Stimulated activated CD4-positive, alpha-beta T cell treated with anti-CD3 and anti-CD28 coated beads, Interleukin-1b, Interleukin-23, amount 100 ng/mL, for 48 hours (primary cell): ENCODE measurements at places on chromosomes 1 and 21.

DNA sequence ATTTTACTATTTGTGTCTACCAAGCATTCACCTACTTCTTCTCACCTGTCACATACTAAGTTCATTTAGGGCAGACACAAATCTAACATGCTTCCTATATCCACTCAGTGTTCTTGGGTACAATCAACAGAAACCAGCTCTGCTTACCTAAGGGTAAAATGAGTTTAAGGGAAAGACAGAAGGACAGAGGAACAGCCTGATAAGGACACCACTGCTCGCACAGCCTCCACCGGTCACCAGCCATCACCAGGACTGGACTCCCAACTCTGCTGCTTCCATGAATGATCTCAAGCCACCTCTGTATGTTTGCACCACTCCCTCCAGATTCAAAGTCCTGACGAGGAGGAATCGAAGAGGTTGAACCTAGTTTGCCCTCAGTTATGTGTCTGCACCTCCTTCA is 72.4 kb downstream of the JAK1 start:
- no peak for DNase-seq

DNA sequence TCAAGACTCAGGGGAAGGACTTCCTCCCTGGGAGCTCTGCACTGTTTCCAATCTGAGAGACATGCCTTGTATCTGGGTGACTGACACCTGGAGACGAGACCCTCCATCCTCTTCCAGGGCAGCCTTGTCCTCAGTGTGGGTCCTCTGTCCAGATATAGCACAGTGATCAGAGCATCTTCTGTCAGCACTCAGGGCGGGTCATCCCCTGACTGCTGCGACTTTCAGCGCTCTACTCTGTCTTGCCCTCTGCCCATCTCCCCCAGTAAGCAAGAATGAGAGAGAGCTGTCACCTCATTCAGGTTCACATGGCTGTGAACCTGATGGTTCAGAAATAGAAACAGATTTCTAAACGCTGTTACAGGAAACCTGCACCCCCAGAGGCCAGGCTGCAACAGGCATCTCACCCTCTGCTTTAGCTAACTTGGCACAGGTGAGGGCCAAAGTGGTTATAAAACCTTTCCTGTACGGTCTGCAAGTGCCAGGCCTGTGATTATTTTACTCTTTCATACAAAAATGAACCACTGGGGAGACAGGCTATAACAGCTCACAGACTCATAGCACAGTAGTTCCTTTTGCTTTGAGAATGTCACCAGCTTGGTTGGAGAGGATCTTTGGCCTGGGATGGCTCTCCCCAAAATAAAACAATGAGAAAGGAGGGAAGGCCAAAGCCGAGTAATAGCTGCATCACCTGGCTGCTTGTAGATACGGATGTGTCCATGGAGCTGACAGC is 11.4 kb upstream of the TENT5C start:
- no peak for DNase-seq

DNA sequence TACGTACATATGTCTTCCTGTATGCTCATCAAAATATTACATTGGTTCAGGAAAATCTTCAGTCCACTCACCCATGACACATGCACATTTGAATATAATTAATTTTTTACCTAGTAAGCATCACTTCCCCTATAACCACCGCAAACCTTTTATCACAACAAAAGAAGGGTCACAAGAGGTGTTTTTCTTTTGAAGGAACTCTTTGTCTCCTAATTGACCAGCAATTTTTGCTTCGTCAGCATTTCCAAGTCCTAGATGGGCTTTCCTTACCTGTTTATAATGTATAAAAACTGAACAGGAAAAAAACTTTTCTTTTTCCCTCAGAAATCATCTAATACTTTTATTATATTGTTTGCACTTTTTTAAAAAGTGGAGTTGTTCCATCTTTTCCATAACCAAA is 631.3 kb downstream of the PLA2G4A start:
- no peak for DNase-seq

DNA sequence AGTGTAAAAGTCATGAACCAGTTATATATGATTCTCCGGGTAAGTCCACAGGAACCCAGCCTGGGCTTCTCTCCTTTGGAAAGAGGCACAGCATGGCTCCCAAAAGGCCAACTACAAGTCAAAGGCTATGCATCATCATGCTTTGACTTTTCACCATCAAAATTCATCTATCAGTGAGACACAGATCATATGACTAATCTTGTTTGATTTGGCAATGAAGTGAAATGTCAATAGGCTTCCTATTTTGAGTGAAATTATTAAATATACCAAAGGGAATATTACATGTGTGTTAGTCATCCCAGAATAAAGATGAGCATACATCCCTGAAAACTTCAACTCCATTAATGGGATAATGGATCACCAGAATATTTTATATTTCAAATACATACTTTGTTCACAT is 83.5 kb upstream of the ADGRL2 start:
- no peak for DNase-seq

GRCh38 chr21:44735821-44736220 is 24.4 kb upstream of the TSPEAR start:
- DNase-seq = no peak

DNA sequence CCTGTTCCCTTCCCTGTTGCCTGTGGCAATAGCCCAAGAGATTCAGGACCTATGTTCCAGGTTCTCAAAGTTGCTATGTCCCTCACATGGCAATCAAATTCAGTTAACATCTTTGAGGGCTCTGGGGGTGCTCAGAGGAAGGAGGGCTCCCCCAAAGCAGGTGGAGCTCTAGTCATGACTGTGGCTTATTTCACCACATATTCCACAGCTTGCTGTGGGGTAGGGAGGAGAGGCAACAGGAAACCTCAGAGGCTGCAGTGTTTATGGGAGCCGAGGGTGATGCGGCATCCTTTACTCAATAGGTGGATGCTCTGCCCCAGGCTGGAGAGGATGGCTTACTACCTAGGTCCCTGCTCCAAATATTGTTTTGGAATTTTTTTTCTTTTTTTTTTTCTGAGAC is 1.2 kb upstream of the MKNK1 start:
- no peak for DNase-seq
